ENCODE measurements at places on chromosomes 3 and 15.
A peak's percentile ranks its signal among the peaks of the same experiment; 100 is the strongest.

GRCh38 chr3:140568842-140569520 lies 108.9 kb upstream of the TRIM42 start:
- DNase-seq = no peak

DNA sequence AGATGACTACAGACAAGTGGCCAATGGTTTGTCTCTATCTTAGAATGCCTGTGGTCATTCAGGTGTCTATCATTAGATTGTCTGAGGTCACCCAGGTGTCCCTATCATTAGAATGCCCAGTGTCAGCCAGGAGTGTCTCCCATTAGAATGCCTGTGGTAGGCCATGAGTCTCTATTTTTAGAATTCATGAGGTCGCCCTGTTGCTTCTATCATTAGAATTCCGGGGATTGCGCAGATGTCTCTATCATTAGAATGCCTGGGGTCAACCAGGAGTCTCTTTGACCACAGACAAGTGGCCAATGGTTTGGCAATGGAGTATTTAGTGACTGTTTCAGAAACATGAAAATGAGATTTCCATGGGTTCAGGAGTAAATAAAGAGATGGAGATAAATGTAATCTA lies 7.6 kb downstream of the RTP2 start:
- DNase-seq = no peak

DNA sequence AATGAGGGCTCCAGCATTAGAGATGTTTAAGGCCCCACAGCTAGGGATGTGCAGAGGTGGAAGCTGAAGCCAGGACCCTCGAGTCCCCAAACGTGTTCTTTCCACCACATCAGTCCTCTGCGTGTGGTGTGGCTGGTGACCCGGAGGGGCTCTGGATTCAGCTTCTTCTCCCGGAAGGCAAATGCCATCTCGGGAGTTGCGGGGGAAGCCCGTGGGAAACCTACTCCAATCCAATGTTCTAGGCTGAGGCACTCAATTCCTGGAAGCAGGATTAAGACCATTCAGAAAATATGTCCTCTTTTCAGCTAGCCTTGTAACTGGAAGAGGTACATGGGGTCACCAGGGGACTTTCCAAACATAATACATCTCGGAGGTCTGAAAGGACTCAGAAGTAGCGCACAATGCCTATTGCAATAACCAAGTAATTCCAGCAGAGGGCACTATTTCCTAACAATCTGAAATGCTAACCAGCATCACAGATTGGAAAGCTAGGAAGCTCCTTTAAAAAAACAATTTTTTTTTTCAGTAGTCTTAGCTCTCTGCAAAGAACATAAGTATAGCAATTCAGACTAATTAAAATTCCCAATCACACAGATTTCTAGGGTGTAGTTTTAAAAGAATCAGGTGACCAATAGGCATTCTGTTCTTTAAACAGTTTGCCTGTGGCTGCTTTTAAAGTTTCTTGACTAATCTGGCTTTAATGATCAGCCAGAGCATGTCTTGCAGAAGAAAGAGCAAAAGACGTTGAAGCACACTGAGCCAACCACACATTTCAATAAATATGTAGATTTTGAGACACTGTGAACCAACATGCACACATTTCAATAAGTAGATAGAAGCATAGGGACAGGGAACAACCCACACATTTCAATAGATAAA lies 36.1 kb downstream of the BNC1 start:
- no peak for DNase-seq

GRCh38 chr15:57496946-57497869 lies 94.5 kb upstream of the MYZAP start:
- no peak for DNase-seq

DNA sequence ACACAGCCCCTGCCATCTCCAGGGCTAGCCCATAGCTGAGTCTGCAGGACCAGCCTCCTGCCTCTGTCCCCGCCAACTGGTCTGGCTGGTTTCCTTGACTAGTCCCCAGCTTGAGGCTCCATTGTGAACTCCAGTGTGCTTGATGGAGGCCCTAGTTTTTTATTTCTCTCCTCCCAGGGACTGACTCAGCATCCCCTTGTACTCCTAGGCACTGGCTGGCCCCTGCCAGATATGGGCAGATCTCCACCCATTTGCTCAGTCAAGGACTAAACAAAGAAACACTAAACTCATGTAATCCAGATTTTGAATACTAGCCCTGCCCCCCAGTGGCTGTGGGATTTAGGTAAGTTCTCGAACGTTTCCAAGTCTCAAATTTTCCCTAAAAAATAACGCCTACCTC lies 415.4 kb upstream of the RORA start:
- DNase-seq = no peak

GRCh38 chr15:57915827-57916531 lies 149.5 kb downstream of the ALDH1A2 start:
- DNase-seq = no peak

DNA sequence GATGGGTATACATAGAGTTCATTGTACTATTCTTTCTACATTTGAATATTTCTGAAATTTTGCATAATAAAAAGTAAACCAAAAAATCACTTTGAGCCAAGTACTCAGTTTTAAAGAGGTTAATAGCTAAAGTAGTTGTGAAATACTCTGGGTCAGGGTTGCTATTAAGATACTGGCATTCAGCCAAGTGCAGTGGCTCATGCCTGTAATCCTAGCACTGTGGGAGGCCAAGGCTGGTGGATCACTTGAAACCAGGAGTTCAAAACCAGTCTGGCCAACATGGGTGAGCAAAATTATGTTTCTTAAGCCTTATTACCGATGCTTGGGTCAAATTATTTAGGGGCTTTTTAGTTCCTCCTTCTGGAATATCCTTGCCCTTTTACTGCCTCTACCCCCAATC lies 122.0 kb upstream of the MELTF start:
- DNase-seq = no peak

- DNase-seq = no peak
These were observed 31.6 kb downstream of the FAM227B start for GRCh38 chr15:49589030-49589429.

DNA sequence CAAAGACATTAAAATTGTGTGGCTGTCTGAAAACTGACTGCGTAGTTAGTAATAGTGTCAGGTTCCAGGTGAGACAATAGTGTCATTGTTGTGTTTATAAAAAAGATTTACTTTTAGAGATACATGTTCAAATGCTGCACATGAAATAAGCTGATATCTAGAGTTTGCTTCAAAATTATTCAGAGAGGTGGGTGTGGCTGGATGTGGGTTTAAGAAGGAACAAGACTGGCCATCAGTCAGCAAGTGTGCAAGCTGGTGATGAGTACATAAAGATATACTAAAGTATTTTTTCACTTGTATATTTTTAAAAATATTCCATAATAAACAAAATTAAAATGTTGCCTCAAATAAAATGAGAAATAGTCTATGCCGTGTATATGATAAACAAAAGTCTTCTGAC lies 190.6 kb downstream of the ARRDC4 start:
- no peak for DNase-seq

- no peak for DNase-seq
These were observed 28.0 kb downstream of the ARHGAP31 start for GRCh38 chr3:119322021-119322834.

DNA sequence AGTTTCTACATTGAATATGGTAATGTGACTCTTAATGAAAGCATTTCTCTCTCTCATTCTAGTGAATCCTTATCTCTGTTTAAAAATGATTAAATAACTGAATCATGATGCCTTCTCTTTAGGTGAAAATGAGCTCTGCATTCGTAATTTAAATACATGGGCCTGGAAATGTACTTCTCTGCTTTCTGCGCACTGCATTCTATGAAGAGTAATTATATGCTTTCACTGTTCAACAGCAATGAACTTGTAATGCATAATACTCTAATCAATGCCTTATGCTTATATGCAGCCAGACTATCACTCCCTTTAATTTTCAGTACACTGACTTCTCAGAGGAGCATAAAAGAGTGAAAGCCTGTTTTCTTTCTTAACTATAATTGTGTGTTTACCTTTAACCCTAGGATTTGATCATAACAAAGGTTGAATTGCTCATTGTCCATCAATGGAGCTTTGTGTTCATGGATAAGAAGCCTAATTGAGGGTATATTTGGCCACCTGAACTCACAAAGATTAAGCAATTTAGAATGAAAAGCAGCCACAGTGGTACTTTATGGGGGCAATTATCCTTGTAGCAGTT lies 330.8 kb upstream of the PDZRN3 start:
- no peak for DNase-seq

- no peak for DNase-seq
These were observed 817.6 kb upstream of the CFAP20DC start for GRCh38 chr3:59867185-59868002.

DNA sequence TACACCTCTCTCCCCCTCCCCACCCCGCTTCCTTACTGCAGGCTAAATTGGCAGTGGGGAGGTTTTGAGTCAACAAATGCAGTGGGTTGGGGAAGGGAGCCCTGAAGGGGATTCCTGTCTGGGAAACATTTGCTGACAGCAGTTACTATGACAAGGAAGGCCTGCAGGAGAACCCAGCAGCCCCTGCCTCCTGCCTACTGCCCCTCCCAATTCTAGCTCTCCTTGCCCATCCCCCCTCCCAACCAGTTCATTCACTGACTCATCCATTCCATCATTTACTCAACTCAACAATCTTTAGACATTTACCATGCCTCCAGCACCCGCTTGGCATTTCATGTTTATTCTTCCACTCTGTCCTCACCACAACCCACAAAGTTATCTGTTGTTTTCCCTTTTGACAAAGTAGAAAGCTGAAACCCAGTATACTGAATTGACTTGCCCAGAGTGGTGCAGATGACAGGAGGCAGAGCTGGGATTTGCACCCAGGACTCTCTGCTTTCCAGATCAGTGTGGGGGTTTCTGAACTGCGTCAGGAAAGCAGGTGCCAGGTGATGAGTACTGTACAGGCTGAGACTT lies 75.0 kb downstream of the MAGEF1 start:
- DNase-seq = peak; percentile 36
